ENCODE measurements at places on chromosomes 3 and 15. TPM values are rescaled to one million over a fixed set of nuclear protein-coding genes. Genes with fewer than 3 reads are reported as not detected.

The MYZAP gene
- total RNA-seq, result 1.3 TPM

The GNAT1 gene
- not detected for total RNA-seq

The GUCA1C gene
- not detected for total RNA-seq

The ADAMTS17 gene
- total RNA-seq, result 4.0 TPM

The RAB27A gene
- 36.0 TPM for total RNA-seq

The PXYLP1 gene
- 2.1 TPM for total RNA-seq

The FEM1B gene
- total RNA-seq, result 50.7 TPM

The GP5 gene
- 0.15 TPM for total RNA-seq

The SEMA3G gene
- not detected for total RNA-seq

The BDH1 gene
- 41.9 TPM for total RNA-seq

The IQCH gene
- total RNA-seq, result 4.4 TPM

- peak; percentile 65 for DNase-seq
Measured at GRCh38 chr15:101499863-101500713, 10.6 kb upstream of the PCSK6 start.

GRCh38 chr3:164450276-164450905 is 627.9 kb downstream of the SI start:
- no peak for DNase-seq

- peak; percentile 44 for DNase-seq
Measured at GRCh38 chr3:18847583-18848197, 300.6 kb upstream of the KCNH8 start.

DNA sequence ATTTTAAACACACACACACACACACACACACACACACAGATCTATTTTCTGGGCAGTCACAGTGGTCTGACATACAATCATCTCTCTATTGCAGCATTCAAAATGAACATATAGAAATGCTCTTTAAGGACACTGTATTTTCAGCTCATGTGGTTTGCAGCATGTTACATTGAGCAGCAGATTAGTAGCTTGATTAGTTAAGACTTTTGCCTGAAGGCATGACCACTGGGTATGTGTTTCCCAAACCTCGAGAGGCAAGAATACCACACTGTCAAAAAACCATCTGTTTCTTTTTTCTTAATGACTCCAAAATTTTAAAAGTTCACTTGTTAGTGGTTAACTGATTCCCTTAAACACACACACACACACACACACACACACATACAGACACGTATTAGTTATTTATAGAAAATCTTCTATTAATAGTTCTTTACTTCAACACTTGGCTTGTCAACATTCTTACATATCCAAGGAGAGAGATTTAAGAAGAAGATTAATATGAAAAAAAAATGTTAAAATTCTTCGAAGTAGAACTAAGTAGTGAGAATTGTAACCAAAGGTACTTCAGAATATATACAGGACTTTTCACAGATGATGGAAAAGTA is 518.2 kb downstream of the CADM2 start:
- no peak for DNase-seq

- no peak for DNase-seq
Measured at GRCh38 chr15:35834866-35835265, 288.9 kb upstream of the DPH6 start.

- DNase-seq, result no peak
Measured at GRCh38 chr3:132981719-132982118, 56.5 kb upstream of the TMEM108 start.

DNA sequence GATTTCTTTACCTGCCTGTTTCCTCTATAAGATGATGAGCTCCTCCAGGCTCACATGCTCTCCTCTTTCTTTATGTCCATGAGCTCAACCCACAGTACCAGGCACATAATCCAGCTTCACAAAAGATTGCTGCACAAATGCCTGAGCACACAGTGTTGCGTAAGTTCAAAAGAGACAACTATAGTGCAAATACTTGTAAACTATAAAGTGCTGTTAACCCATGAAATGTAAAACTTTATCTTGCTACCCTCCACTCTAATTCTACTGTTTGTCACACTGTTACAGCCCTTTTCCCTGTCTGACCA is 101.0 kb upstream of the LPP start:
- no peak for DNase-seq

DNA sequence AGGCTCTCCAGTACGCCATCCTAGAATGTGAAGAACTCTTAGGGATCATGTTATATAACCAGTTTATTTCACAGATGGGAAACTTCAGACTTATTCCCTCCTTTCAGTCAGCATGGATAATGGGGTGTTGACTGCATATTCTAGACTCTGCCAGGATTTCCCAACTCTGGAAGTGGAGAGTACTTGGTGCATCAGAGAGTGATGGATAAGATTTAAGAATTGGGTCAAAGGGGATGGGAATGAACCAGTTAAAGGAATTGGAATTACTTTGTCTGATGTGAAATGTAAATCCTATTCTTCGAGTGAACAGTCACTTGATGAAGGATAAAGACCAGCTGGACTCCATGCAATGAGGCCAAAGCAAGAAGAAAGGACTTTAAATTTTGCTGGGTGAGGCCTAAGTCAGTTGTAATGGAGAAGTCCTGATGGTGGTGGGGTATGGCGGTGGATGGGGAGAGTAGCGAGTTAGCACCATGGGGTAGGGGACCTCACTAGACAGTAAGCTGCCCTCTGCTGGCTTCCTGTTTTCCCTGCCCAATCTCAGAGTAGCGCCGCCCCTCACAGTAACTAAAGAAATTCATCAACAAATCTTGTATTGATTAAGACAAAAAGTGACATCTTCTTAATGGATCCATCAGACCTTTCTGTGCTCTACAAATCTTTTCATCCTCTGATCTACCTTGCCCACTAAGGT is 7.3 kb upstream of the CACNA1D start:
- DNase-seq, result no peak

DNA sequence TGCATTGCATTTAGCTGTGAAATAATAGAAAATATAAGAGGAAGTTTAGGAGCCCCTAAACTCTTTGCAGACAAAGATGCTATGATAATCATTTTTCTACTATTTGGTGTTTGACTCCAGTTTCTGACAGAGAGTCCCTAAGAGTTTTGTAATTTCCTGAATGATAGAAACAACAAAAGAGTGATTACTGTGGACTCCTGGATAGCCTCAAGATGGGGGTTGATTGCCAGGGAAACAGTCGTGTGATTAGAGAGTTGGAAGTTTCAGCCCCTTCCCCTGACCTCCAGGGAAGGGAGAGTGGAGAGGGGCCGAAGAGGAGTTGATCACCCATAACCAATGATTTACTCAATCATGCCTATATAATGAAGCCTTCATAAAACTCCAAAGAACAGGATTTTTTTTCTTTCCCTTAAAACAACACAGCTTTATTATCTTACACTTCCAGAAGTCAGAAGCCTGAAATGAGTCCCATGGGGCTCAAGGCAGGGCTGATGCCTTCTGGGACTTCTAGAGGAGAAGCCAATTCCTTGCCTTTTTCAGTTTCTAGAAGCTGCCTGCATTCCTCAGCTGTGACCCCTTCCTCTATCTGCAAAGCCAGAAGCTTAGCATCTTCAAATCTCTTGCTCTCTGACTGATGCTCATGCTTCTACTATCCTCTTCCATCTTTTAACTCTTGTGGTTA is 292.3 kb upstream of the ZPLD1 start:
- no peak for DNase-seq

GRCh38 chr3:198032039-198032936 is 72.3 kb downstream of the LMLN start:
- no peak for DNase-seq

DNA sequence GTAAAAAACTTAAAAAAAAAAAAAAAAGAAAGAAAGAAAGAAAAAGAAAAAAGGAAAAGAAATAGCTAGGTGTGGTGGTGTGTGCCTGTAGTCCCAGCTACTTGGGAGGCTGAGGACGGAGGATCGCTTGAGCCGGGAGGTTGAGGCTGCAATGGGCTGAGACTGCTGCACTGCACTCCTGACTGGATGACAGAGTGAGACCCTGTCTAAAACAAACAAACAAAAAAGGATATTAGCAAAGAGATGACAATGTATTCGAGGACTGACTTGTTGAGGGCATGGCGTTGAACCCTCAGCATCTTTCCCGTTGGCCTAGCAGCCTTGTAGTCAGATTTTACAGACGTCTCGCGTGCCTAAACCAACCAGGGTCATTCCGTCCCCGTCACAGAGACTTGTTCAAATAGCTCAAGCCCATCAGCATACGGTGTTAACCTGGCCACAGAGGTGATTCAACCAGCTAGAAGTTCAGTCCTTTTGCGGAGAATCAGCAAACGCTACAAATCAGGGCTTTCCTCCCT is 528 bp upstream of the NIT2 start:
- no peak for DNase-seq

- DNase-seq, result no peak
Measured at GRCh38 chr3:42042747-42043098, 48.4 kb upstream of the TRAK1 start.

GRCh38 chr3:3110749-3111361 is 681 bp upstream of the IL5RA start:
- DNase-seq, result no peak

GRCh38 chr15:100448481-100448880 is 80.3 kb downstream of the CERS3 start:
- DNase-seq, result no peak

DNA sequence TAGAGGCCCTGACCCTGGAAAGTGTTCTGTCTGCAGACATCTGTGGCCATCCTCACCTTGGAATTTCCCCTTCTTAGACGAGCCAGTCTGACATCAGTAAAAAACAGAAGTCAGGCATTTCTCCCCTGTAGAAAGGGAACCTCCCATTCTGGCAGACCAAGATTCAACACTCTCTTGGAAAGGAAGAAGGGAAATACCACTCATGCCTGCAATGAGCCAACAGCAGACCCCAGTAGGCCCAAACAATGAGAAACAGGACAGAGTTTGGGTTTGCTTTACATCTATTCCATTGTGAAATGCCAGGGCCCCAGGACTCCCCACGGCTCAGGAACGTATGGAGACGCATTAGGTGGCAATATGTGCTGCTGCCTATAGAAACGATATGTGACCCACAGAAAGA is 264.0 kb upstream of the NSMCE3 start:
- no peak for DNase-seq

GRCh38 chr3:46566040-46566641 is at the start of gene LRRC2:
Gene LRRC2, minus strand, starts transcription at chr3:46566302. Its CDS starts 14,711 bp downstream, at chr3:46551591.
- DNase-seq, result no peak

GRCh38 chr3:123055352-123055751 is 11.5 kb upstream of the PDIA5 start:
- no peak for DNase-seq

- no peak for DNase-seq
Measured at GRCh38 chr15:48967336-48967735, 3.6 kb upstream of the SHC4 start.

DNA sequence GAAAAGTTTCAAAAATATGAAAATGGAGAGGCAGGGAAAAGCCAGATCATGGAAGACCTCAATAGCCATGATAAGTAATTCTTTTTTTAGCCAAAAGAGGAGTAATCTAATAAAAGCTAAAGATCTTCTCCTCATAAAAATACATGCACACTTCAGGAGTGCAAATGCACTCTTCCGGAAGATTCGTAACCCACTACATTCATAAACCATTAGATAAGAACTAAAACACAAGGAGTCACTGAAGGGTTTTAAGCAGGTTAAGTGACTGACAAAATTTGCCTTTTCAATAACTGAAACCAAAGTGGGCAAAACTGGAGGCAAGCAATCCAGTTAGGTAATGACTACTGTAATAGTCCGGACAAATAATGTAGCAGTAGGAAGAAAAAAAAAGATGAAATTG is 46.0 kb downstream of the UBE3A start:
- no peak for DNase-seq

- no peak for DNase-seq
Measured at GRCh38 chr3:171939578-171939977, 96.4 kb downstream of the TMEM212 start.

DNA sequence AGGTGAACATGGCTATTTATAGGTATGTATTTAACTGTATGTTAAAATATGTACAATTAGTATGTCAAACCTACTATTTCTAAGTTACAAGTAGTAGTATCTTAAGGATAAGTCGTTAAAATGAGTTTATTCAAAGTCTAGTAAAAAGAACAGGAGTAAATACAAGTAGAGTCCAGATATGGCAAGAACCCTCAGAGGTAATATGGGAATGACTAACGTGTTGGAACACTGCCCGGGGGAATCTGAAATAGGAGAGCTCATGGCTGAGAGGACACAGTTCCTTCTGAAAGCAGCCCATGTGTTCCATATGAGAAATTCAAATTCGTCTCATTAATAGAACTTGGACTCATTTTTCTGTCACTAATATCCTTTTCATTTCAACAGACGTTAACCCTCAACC is 158.8 kb downstream of the CLSTN2 start:
- DNase-seq, result peak; percentile 91

DNA sequence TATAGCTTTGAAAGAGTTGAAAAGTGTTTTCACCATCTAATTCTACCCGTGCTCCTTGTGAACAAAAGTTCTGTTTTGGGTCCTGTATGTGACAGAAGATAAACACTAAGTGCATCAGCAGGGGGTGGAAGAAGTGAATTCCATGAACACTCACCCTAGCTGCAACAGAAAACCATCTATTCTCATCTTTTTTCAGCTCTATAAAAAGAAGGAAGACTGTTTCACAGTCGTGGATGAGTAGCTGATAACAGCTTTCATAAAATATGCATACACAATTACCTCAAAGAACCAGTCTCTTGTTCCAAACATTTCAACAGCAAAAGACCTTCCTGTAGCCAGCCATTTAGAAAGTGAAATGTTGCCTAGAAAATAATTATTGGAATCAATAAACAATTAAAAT is 281.7 kb upstream of the RASGRP1 start:
- no peak for DNase-seq

- no peak for DNase-seq
Measured at GRCh38 chr3:29203851-29204250, 77.0 kb upstream of the RBMS3 start.

- no peak for DNase-seq
Measured at GRCh38 chr3:113438224-113438623, 3.1 kb downstream of the CFAP44 start.

DNA sequence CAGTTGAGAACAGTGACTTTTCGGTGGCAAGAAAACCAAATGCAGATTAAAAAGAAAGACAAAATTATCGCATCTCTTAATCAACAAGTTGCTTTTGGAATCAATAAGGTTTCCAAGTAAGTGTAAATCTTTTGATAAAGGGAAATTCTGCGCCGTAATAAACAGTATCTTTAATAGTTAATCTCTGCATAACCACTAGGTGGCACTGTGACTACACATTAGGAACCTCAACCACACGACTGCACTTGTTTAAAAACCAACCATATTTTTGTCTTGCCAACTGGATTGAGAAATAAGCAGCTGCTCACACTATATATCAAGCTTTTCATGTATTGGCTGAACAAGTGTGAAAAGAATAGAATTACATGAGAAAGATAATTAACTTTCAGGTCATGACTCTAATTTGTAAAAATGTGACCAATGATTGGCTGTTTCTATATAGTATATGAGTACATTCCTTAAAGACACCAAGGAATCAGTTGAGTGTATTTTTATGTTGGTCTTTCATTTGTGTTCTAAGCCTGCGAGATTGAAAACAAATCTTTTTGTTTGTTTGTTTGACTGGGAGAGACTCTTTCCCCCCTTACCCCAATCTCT is 72.7 kb downstream of the DZIP3 start:
- DNase-seq, result peak; percentile 76

DNA sequence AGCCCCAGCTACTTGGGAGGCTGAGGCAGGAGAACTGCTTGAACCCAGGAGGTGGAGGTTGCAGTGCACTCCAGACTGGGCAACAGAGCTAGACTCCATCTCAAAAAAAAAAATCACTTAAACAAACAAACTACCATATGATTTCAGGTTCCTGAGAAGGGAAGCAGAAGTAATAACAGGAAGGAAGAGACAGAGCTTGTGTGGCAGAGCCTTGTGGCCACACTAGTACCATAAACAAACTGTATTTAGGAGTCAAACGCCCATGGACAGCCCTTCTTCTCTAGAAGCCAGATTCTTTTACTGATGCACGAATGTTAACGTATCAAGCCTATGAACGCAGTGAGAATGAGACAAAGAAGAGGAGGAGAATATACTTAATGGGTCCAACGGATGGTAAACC is 12.0 kb downstream of the MTMR10 start:
- DNase-seq, result no peak
